Diencephalon (tissue), 1 donor: ENCODE measurements at places on chromosomes 11 and 22. TPM values are rescaled to one million over a fixed set of nuclear protein-coding genes. Genes with fewer than 3 reads are reported as not detected.

The NCAM1 gene
- 689 TPM for total RNA-seq

The SYT12 gene
- total RNA-seq: 6.0 TPM

The TCN1 gene
- not detected for total RNA-seq

The KAT5 gene
- total RNA-seq: 46.8 TPM

The UBQLN3 gene
- total RNA-seq: 0.46 TPM

The CHRM1 gene
- 6.5 TPM for total RNA-seq

The ARHGAP32 gene
- total RNA-seq: 79.6 TPM

The SNX32 gene
- total RNA-seq: 7.6 TPM

The BACE1 gene
- 36.2 TPM for total RNA-seq

The VSIG10L2 gene
- total RNA-seq: not detected

The OR56A1 gene
- total RNA-seq: 0.23 TPM

The KCNJ5 gene
- 4.4 TPM for total RNA-seq

The OR10A2 gene
- total RNA-seq: not detected

The ANKK1 gene
- total RNA-seq: 0.23 TPM

The CHRNA10 gene
- total RNA-seq: 0.92 TPM

The THY1 gene
- 60.9 TPM for total RNA-seq

The IL17REL gene
- 0.69 TPM for total RNA-seq

The PHRF1 gene
- total RNA-seq: 24.0 TPM

The NUDT22 gene
- 14.5 TPM for total RNA-seq

The SPON1 gene
- total RNA-seq: 89.0 TPM

The POU2AF3 gene
- total RNA-seq: 0.69 TPM

The LDHAL6A gene
- 0.46 TPM for total RNA-seq

The MS4A15 gene
- not detected for total RNA-seq

The CARD18 gene
- total RNA-seq: not detected

The CHID1 gene
- total RNA-seq: 37.4 TPM

The C1QTNF5 gene
- total RNA-seq: 6.0 TPM

The DMC1 gene
- 7.6 TPM for total RNA-seq

The SMCO4 gene
- 8.1 TPM for total RNA-seq

The MYO7A gene
- total RNA-seq: 3.5 TPM

The SEPTIN5 gene
- 178 TPM for total RNA-seq

The OR52N4 gene
- total RNA-seq: not detected

The P4HA3 gene
- 0.46 TPM for total RNA-seq

The MMP12 gene
- not detected for total RNA-seq

The IGF2 gene
- total RNA-seq: 15.7 TPM

The C11orf97 gene
- total RNA-seq: 2.5 TPM

The SEPTIN3 gene
- total RNA-seq: 180 TPM

The OR51B2 gene
- total RNA-seq: 0.46 TPM

The TOMT gene
- not detected for total RNA-seq

The CHEK1 gene
- 21.9 TPM for total RNA-seq

The BTBD18 gene
- not detected for total RNA-seq

The MS4A2 gene
- total RNA-seq: under 0.01 TPM

The WEE1 gene
- total RNA-seq: 18.2 TPM

The CEP126 gene
- total RNA-seq: 12.9 TPM

The RSF1 gene
- 123 TPM for total RNA-seq

The TMPRSS13 gene
- 0.23 TPM for total RNA-seq

The PGM2L1 gene
- 348 TPM for total RNA-seq

The MIAT gene
- 125 TPM for total RNA-seq

The OR4C45 gene
- not detected for total RNA-seq

The RCOR2 gene
- total RNA-seq: 12.0 TPM

The RASL10A gene
- 1.6 TPM for total RNA-seq

The MPEG1 gene
- total RNA-seq: 3.0 TPM

The CD248 gene
- total RNA-seq: 1.6 TPM

The EI24 gene
- total RNA-seq: 90.2 TPM
